ENCODE measurements at places on chromosomes 5 and 9. TPM values are rescaled to one million over a fixed set of nuclear protein-coding genes. Genes with fewer than 3 reads are reported as not detected.

SCAMP1 gene
- total RNA-seq, result 30.7 TPM

OR1B1 gene
- total RNA-seq, result not detected

SERF1A gene
- total RNA-seq, result 12.3 TPM

ZDHHC11B gene
- 3.0 TPM for total RNA-seq

- no peak for DNase-seq
These were observed 28.7 kb upstream of the ACTBL2 start for GRCh38 chr5:57511321-57511720.
